ENCODE measurements at places on chromosomes 2 and 18. TPM values are rescaled to one million over a fixed set of nuclear protein-coding genes. Genes with fewer than 3 reads are reported as not detected.

Gene REEP1
- total RNA-seq = 1.3 TPM

Gene ZNF892
- total RNA-seq = not detected

Gene C2orf66
- 0.09 TPM for total RNA-seq

Gene AMER3
- total RNA-seq = not detected

Gene SERPINB13
- total RNA-seq = not detected

Gene CYTIP
- total RNA-seq = not detected

Gene ACTR2
- total RNA-seq = 139 TPM

Gene TEX44
- not detected for total RNA-seq

Gene ALK
- not detected for total RNA-seq

Gene ZNF385B
- total RNA-seq = not detected

Gene CNDP2
- 99.2 TPM for total RNA-seq
